ENCODE measurements at places on chromosomes 3 and 15. TPM values are rescaled to one million over a fixed set of nuclear protein-coding genes. Genes with fewer than 3 reads are reported as not detected.

DNA sequence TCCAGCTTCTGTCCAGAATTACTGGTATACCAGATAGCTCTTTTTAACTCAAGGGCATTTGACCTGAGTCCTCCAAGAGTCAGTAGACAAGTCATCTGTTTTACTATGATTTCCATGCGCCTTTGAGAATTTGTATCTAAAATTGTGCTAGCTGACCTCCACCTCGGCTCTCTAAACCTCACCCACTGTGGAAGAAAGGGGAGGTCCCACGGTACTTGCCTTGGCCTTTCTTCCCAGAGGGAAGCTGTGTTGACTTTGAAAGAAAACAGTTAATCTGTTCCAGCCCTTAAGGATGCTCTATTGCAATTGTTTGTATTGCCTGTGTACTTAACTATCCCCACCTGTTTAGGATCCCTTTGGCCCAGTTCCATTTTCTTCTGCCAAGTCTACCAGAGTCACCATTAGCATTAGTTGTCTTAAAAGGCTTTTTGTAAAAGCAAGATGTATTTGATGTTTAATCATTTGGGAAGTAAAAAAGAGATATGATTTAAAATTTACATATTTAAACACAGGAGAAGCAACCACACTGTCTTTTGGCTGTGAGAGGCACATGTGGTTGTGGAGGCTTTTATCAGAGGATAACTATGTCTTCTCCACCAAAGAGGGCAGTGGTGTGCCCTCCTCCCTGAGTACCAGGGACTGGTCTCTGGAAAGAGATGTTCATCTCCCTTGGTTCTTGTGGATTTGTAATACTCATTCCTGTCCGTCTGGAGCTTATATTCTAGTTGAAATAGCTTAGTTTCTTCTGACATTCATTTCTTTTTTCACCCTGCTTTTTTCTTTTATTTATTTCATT lies 88.8 kb downstream of the CRTC3 start:
- peak; percentile 17 for DNase-seq

DNA sequence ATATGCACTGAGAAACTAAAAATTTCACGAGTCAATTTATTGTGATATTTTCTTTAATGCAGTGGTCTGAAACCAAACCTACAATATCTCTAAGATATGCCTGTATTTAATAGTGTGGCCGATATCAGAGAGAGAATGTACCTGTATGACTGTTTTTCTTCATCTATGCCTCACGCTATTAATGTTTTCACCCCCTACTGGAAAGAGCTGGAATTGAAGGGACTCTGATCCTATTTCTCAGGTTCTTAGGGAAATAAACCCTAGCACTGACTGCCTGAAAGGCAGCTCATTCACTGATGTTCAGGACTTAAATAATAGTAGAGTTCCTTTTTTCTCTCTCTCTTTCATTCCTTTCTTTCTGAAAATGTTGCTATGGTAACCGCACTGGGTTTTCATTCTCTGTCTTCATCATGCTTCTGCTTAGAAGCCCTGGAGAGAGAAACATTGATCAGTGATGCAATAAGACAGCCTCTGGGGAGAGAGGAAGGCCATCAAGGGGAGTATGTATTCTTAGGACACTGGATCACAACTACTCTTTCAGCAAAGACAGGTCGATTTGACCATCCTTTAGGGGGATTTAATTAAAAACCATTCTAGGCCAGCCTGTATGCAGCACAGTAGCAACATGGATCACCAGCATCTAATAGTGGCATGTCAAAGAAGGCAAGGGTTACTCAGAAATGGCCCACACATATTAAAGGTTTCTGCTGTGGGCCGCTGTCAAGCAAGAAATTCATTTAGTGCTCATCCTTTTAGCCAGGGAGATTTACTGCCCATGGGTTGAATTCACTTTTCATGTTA lies 1135.7 kb downstream of the IGSF11 start:
- no peak for DNase-seq

- no peak for DNase-seq
Measured at GRCh38 chr3:38519651-38520050, 23.5 kb downstream of the EXOG start.

DNA sequence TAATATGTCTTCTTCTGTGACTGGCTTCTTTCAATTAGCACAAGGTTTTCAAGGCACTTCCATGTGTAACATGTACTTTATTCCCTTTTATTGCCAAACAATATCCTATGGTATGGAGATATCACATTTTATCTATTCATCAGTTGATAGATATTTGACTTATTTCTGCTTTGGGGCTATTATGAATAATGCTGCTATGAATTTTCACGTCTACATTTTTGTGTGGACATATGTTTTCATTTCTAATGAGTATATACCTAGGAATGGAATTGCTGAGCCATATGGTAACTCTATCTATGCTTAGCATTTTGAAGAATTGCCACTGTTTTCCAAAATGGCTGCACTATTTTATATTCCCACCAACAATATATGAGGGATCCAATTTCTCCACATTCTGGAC lies 3.6 kb upstream of the AGTR1 start:
- DNase-seq = peak; percentile 20

- DNase-seq = peak; percentile 45
Measured at GRCh38 chr3:149673393-149673792, 15.6 kb upstream of the WWTR1 start.

DNA sequence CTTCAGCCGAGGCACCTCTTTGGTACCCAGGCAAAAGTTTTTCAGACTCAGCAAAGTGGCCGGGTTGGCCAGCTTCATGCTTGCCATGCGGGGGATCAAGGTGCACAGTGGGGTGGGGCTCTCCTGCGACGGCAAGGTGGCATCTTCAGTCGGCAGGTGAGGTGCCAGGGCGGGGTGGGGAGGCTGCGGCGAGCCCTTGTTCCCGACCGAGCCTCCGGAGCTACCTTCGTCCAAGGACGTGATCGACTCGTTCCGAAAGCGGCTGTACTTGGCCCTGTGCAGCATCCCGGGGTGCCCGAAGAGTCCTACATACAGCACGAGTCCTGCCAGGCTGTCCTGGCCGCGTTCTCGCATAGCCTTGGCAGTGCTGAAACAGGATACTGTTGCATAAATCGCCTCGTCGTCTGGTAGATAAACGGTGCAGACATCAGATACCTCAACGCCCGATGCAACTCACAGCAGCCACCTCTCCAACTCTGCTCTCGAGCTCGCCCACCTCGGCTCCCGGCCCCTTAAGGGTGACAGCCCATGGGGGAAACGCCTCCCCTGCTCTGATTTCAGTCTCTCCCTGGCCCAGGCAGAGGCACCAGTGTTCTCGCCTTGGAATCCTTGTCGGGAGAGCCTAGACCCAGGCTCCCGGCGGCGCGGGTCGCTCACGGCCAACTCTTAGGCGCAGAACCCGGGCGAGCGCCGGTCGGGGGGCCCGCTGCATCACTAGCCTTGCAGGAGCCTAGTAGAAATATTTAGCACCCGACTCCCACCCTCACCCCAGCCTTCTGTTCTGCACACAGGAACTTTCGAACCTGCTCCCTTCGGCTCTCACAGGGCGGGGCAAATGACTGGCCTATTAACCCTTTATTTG lies 826 bp downstream of the SHC4 start:
- DNase-seq = peak; percentile 61

DNA sequence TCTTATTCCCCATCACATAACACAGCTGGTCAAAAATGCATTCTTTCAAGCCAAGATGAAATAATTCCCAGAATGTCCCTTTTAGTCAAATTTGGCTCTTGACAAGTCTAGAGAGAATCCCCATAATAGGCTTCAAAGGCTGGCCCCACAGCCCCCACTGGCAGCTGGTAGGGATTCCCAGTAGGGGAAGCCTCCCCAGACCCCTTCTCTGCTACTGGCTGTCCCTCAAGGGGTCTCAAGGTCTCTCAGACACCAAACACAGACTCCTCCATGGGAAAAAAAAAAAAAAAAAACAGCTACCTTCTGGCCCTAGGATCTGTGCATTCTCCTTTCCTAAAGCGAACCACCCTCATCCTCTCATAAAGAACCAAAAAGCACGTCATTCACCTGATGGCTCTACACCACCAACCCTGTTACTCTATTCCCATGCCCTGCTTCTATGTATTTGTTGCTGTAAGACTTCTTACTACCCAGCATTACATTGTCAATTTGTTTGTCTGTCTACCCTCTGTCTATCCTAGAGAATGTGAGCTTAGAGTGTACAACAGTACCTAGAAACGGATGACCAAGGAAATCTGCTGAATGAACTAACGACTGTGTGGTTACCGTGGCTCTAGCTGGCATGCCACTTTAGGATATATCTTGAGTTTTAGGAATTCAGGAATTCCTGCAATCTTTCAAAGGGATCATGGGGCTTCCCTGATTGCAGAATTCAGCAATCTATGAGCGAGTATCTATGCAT lies 164.1 kb upstream of the NSMCE3 start:
- DNase-seq = no peak

DNA sequence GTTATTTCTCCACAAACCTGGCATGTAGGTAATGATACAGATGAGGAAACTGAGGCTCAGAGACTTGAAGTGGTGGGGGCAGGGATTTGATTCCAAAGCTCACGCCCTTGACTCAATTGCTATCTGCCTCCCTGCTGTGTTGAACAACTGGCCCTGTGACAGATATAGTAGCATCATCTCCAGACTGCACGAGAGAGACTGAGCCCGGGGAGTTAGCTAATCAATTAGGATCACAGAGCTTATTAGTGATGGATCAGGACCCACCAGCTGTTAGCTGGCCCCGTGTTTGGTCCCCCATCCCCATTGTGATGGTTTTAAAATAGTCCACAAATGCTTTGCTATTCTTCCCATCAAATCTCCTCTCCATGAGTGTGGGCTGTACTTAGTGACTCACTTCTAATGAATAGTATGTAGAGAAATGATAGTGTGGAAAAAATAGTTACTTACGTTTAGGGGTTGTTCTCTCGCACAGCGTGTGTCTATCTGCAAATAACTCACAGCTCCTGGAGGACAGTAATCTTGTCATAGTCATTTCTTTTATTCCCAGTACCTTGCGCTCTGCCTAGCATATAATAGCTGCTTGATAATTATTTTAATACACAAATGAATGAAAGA lies 74.4 kb upstream of the KLF13 start:
- no peak for DNase-seq

DNA sequence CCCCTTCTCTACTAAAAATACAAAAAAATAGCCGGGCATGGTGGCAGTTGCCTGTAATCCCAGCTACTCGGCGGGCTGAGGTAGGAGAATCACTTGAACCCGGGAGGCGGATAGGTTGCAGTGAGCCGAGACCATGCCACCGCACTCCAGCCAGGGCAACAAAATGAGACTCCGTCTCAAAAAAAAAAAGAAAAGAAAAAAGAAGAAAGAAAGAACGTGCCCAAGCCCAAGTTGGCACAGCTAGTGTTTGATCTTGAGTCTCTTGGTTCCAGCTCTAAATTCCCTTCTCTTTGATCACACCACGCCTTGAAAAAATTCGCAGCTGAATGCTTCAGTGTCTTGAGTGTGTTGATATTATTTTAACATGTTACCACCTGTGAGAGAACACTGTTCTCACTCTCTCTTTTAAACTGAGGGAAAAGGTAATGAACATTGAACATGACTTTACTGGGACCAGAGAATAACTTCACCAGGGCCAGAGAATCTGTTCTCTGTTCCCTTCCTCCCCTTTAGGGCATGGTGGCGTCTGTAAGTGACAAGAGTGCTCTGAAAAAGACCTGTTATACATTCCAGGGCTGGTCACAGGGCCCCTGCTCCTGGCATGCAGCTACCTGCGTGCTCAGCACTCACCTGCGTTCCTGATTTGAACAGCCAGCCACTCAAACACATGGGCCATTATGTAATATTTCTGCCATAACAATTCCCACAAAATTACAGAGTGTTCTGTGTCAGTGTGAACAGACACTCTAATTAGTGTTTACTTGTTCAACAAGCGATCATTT lies 19.0 kb downstream of the SLCO3A1 start:
- no peak for DNase-seq

DNA sequence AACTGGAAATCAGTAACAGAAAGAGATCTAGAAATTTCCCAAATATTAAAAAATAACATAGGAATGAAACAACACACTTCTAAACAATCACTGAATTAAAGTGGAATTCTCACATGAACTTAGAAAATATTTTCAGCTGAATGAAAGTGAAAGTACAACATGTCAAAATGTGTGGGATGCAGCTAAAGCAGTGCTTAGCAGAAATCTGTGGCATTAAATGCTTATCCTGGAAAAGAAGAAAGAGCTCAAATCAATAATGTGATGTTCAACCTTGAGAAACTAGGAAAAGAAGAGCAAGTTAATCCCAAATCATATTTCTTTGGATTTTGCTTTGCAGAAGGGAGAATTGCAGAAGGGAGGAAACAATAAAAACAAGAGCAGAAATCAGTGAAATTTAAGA lies 98.2 kb upstream of the NR2E3 start:
- DNase-seq = no peak

Gene RBP2
- not detected for total RNA-seq

Gene EFCAB12
- under 0.01 TPM for total RNA-seq
